Effector CD4-positive, alpha-beta T cell (primary cell): ENCODE measurements at places on chromosomes 4 and X.

- no peak for DNase-seq
Measured at GRCh38 chr4:67980512-67980911, 17.2 kb upstream of the TMPRSS11A start.

DNA sequence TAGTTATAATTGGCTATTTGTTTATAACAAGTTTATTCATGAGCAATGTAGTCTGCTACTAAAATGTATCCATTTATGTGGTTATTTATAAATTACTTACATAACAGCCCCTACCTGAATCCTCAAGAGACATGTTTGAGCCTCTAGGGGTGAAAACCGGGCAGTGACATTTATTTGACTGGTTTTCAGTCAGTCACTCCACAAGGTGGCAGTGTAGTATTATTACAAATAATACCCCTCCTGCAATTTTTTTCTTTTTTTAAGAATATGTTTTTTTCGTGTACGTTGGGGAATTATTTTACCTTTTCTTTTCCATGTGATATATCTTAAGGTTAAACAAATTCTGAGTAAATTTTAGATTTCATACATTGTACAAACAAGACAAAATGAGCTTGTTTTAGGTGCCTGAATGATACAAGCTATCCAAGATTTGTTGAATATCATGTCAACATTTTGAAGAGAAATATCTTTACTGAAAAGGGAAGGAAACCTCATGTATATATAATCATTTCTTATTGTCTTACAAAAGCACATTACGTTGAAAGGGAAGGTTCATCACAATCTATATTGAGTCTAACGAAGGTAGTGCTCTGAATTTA lies 598.7 kb upstream of the TECRL start:
- DNase-seq = no peak

GRCh38 chrX:23820235-23820782 lies 37.3 kb downstream of the SAT1 start:
- DNase-seq = no peak

- no peak for DNase-seq
Measured at GRCh38 chr4:156656896-156657295, 314.7 kb downstream of the PDGFC start.

DNA sequence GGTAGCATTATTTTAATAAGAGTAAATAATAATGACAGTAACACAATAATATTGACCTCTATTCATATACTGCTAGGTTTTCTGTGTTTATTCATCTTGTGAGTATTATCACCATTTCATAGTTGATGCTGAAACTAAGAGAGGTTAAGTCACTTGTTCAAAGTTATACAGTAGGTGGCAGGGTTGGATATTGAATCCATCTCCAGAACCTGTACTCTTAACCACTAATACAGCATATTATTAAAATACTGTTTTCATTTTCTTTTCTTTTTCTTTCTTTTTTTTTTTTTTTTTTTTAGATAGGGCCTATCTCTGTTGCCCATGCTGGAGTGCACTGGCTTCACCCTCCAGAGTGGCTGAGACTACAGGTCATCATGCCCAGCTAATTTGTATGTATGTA lies 7.1 kb upstream of the ELF2 start:
- no peak for DNase-seq

GRCh38 chrX:141278306-141278705 lies 36.0 kb upstream of the SPANXC start:
- DNase-seq = no peak

DNA sequence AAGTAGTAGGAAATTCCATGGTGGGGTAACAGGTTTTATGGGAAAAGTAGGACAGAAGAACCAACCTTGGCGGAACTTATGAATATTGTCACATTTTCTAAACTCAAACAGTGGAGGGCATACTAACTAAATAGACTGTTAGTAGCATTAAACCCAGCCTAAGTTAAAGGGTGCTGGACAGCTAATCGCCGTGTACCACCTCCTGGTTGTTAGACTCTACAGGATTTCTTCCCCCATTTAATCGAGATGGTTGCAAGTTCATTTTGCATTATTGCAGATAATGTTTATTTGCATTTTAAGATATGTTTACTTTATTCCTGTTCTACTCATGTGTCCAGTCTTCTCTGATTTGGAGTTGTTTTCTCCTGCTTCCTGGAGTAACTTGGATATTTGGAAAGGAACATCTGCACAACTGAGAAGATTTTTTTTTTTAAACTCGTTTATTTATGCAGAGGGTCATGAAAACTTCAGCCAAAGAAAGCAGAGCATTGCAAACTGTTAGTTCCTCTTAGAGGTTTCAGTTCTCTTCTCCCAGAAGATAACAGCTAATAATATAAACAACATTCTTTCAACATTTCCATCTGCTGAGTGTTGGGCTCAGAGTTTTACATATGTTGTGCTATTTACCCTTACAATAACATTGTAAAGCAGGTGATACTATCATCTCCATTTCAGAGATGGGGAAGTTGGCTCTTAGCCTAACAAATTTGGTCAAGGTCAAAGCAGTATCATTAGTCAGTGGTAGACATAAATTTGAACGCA lies 51.5 kb upstream of the TBC1D9 start:
- DNase-seq = no peak

- no peak for DNase-seq
Measured at GRCh38 chrX:124328765-124329164, 3.7 kb upstream of the TEX13D start.

DNA sequence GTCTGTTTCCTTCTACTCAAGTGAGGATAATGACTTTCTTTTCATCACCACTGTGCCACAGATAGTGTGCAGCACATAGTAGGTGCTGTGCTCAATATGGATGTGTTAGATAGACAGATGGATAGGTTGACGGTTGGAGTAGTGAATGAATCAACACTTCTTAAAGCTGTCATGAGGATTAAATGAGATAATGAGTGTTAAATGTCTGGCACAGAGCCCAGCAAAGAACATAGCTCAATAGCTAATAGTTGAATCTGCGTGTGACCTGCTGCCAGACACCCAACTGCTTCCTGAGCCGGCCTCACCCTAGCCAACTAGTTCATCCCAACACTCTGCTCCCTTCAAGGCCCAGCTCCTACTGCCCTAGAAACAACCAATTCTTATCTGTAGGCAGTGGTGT lies 67.7 kb upstream of the PJA1 start:
- no peak for DNase-seq

DNA sequence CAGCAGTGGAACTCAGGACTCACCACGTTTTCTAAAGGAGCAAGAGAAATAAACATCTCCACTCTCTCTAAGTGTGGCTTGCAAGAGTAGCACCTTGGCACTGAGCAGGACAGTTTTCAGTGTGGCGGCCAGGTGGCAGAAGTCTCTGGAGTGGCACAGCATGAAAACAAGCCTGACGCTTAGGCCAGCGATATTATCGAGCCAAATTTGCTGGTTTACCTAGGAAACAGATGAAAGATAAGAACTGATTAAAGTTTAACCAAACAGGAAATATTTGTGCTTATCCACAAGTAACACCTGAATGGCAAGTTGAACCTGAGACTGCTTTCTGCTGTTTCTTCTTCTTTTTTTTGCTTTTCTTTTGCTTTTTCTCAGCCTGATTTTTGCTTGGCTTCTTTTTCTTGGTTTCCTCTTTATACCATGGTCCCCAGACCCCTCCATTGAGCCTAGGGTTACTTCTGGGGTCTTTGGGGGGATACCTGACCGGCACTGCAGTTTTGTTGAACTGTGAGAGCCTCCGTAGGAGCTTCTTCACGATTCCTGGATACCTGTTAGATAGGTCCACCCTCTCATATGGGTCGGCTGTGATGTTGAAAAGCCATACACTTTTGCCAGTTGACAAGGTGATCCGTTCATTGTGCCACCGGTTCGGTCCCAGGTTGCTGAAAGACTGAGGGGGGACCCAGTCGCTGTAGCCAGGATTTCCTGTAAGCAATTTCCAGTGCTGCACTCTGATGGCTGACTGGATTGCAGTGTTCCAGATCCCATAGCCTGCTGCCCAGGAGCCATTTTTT lies 77.3 kb downstream of the ARSJ start:
- peak; percentile 62 for DNase-seq

GRCh38 chr4:109826719-109827118 lies 1.1 kb upstream of the RRH start:
- DNase-seq = no peak

DNA sequence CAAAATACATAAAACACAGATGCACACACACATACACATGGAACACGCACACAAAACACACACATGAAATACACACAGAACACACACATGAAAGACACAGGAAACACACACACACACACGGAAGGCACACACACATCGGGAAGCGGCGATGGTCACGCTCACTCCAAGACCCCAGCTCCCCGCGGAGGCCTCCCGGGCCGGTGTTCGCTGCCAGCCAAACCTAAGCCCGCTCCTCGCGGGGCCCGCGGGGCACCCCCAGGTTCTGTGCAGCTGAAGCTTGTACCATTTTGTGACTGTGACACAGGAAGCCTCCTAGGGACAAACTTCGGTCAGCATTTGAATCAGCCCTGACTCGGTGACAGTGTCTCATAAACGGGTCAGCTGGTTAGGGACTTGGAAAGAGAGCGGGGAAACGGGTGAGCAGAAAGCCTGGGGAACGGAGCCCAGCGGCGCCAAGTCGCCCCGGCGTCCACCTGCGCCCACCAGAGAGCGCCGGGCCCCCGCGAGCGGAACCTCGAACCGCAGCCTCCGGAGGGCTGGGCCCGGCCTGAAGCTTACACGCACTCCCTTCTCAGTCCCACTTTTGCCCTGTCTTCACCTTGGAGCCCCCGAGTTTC lies 32.1 kb downstream of the F11 start:
- no peak for DNase-seq

GRCh38 chr4:184648313-184649025 lies 778 bp downstream of the CASP3 start:
- DNase-seq = peak; percentile 24

GRCh38 chr4:45518832-45519231 lies 605.0 kb downstream of the GABRG1 start:
- DNase-seq = no peak

DNA sequence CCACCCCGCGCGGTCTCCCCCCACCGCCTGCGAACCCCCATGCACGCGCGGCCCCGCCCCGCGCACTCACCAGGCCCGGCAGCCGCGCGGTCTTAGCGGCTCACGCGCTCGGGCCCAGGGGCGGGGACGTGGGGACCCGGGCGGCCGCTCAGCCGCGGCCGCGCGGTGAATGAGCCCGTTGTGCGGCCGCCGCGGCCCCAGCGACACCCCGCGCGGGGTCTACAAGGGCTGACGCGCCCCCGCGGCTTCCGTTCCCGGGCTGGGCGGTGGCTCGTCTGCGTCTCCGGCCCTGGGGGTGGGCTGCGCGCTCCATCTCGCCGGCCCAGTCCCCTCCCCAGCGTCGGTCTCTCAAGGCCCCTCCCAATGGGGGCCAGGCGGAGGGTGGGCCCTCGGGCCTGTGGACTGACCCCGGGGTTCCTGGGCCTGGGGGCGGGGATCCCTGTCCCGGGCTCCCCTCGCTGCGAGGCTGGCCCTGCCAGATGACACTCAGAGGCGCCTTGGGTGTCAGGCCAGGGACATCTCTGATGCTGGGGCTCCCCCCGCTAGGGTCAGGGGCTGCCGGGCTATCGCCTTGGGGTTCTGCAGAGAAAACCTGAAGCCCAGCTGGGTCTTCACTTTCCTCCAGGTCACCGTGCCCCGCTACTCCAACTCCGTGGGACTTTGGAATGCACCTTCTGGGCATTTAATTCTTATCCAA lies 4.3 kb upstream of the SLC26A1 start:
- no peak for DNase-seq

DNA sequence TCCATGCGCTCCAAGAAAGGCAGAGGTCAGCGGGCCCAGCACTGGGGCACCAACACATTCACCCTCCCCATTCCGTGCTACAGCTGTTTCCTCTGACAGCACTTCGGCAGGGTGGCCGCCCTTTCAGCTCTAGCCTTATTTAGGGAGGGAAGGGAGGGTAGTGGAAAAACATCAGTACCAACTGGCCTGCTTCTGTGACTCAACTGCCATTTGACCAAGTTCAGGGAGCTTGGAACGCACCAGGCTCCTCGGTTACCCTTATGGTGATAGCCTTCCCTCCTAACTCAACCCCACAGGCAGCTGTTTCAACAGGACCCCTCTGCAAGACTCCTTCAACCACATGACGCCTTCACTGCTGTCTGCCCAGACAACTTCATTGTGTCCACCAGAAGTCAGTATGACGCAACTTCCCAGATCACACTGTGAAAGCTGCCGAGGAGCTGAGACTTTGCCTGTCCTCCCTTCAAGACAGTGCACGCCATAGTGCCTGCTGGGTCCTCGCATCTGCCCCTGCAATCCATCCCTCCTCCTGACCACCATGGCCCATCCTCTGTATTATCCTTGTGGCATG lies 132.2 kb downstream of the AFAP1 start:
- DNase-seq = no peak

- DNase-seq = no peak
Measured at GRCh38 chrX:148874636-148875246, 374.3 kb downstream of the AFF2 start.

GRCh38 chr4:22512306-22512705 lies 3.6 kb downstream of the ADGRA3 start:
- DNase-seq = no peak

DNA sequence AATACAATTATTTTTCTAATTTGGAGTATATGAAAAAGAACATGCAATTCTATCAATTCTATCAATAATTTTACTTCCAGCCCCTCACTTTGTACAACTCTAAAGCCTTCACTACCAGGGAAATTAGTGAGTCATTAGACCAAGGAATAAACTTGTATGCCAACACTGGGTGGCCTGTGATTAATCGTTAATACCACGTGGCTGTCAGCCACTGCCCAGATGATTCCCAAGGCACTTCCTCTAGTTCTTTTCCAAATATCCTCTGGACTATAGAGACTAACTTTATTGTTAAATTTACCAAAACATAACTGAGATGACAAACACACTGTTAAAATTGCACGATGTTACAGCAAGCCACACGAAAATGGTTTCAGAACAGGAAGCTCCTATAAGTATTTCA lies 45.7 kb downstream of the MID1 start:
- no peak for DNase-seq

- no peak for DNase-seq
Measured at GRCh38 chrX:15299941-15300851, 15.2 kb downstream of the ASB11 start.

DNA sequence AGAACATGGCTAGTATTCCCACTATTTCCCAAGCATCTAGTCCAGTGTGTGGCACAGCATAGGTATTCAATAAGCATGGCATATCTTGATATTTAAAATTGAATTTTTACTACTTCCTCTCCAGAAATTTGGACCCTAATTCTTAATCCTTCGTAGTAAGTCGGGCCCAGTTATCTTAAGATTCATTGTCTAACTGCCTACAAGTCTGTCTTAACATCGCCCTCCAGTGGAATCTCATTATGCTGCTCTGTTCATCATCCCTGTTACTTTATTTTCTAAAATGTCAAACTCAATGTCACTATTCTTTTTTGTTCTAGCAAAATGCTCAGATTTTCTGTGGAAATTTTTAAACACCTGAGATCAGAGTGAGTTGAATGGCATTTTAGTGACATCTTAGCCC lies 606.2 kb downstream of the KLHL13 start:
- no peak for DNase-seq

- no peak for DNase-seq
Measured at GRCh38 chr4:152972821-152973628, 36.9 kb downstream of the FHDC1 start.

- DNase-seq = no peak
Measured at GRCh38 chrX:2484721-2485648, 15.8 kb downstream of the DHRSX start.

- DNase-seq = no peak
Measured at GRCh38 chr4:157121401-157121800, 45.5 kb downstream of the GLRB start.

- no peak for DNase-seq
Measured at GRCh38 chrX:19606902-19607301, 91.6 kb upstream of the MAP3K15 start.
